Heart left ventricle (tissue), 16 donors: ENCODE measurements at places on chromosomes 5 and 9. TPM values are rescaled to one million over a fixed set of nuclear protein-coding genes. Genes with fewer than 3 reads are reported as not detected.

Gene NFIB
- polyA plus RNA-seq, result 24.5 TPM

Gene NXNL2
- polyA plus RNA-seq, result not detected

DNA sequence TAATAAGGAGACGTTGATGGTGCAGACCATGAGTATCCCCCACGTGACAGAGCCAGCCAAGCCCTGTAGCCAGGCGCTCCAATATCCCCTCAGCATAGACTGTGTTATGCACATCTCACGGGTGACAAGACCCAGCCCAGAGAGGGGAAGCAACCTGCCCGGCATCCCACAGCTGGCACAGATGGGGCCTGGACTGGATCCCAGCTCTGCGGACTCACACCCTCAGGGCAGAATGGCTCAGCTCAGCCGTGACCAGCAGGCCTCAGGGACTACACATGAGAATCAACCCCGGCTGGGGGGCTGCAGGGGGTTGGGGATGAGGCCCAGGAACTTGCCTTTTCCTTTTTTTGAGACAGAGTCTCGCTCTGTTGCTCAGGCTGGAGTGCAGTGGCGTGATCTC is 11.7 kb downstream of the FIBCD1 start:
- DNase-seq, result no peak

- DNase-seq, result no peak
Measured at GRCh38 chr5:94793816-94794198, 175.3 kb downstream of the SLF1 start.

Gene CNTLN
- 1.3 TPM for polyA plus RNA-seq
